ENCODE measurements at places on chromosomes 3 and 15.

GRCh38 chr15:77266708-77267386 is 153.1 kb downstream of the PEAK1 start:
- no peak for DNase-seq

GRCh38 chr15:57611938-57612337 is 20.2 kb downstream of the MYZAP start:
- DNase-seq: no peak

- DNase-seq: no peak
Measured at GRCh38 chr3:179045719-179046402, 25.7 kb downstream of the ZMAT3 start.

- peak; percentile 14 for DNase-seq
Measured at GRCh38 chr3:187319699-187320302, 28.3 kb upstream of the MASP1 start.

GRCh38 chr3:53247619-53248018 is 8.2 kb downstream of the TKT start:
- no peak for DNase-seq

DNA sequence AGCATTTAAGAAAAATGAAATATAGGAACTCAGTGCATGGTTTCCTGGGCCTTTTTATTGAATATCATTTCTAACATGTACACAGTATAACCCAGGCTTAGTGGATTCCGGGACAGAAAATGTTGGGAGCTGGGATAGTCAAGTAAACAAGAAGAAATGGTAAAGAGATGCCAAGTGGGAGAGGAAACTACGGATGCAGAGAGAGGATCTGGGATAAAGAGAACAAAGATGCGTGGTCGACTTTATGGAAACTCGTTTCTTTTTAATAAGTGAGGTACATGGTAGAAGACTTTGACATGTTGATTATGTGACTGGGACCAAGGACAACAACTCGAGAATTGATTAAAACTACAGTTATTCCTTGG is 1.2 kb upstream of the GPR176 start:
- DNase-seq: no peak

Data from activated CD8-positive, alpha-beta memory T cell treated with anti-CD3 and anti-CD28 coated beads for 1 hour (primary cell).